ENCODE measurements at places on chromosomes 6 and 20.

DNA sequence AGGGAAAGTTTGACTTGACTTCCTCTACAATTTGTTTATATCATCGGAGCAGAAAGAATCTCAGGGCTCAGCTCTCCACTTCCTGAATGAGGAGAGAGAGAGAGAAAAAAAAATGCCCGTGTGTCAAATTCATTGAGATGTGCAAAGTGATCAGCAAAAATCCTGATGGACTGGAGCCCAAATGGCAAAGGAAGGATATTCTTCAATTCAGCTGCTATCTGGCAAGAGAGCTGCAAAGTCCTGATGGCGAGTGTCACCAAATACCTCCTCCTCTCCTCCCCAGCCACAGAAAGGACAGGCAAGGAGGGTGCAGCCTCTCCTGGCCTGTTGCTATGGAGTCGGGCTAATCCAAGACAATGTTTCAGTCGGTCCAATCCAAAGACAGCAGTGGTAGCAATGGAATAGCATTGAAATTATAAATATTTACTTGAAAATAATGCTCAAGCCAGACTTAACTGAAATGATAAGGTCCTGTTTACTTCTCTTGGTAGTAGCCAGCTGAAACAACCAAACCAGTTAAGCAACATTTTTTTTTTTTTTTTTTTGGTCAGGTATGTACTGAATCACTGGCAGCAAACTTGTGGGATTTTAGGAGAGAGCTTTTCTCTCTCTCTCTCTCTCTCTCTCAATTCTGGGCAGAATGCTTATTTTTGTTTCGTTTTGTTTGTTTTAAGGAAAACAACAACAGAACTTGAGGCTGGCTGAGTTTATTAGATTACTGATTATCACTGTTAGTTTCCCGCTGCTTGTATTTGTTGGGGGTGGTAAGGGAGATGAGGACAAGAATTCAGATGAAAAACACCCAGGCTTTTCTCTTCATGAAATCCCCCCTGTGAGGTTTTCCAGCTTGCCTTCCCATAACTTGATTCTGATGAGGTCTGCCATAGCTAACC lies 204.2 kb downstream of the BCAS1 start:
- DNase-seq: no peak

- no peak for DNase-seq
These were observed 5.6 kb downstream of the PLCG1 start for GRCh38 chr20:41142919-41143318.

DNA sequence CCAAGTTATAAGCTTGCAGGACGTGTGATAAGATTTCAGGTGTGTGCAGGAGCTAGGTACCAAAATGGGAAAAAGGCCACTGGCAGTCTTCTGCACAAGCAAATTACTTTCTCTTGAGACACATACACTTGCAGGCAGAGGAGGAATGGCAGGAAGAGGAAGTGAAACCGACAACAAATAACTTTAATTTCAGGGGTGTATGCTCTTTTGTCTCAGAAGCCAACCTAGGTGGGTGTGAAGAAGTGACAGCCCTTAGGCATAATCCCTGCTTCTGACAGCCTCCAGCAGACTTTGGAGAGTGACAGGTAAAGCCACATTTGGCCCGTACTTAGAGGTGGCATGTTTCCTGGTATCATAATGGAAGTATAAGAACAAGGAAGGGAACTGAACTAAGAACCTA lies 118.8 kb upstream of the TRAF3IP2 start:
- DNase-seq: no peak

GRCh38 chr6:129273161-129273560 lies 390.2 kb downstream of the LAMA2 start:
- no peak for DNase-seq

DNA sequence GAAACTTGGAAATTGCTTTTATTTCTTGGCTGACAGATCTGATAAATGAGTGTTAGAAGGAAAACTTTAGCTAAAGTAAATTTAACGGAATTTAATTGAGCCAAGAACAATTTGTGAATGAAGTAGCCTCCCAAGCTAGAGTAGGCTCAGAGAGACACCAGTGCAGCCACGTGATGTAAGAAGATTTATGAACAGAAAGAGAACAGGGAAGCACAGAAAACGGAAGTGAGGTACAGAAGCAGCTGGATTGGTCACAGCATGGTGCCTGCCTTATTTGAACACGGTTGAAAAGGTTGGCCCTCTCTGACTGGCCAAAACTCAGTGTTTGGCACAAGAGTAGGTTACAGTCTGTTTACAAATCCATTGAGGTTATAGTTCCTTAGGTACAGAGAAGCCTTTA lies 29.5 kb upstream of the IFNGR1 start:
- DNase-seq: no peak

DNA sequence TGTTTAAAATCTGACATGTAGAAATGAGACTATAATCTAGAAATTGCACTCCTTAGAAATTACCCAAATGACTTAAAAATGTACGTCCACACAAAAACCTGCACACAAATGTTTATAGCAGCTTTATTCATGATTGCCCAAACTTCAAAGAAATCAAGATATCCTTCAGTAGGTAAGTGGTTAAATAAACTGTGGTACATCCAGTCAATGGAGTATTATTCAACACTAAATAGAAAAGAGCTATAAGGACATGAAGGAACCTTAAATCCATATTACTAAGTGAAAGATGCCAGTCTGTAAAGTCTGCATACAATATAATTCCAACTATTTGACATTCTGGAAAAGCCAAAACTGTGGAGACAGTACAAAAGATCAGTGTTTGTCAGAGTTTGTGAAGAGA lies 513.4 kb downstream of the PKHD1 start:
- DNase-seq: no peak
